ENCODE measurements at places on chromosomes 6 and 20.

GRCh38 chr20:49480236-49480635 lies 2.2 kb downstream of the KCNB1 start:
- no peak for DNase-seq

- no peak for DNase-seq
Measured at GRCh38 chr20:51511861-51512619, 30.5 kb downstream of the NFATC2 start.

GRCh38 chr6:11094411-11094851 lies 797 bp downstream of the SMIM13 start:
- peak; percentile 36 for DNase-seq

DNA sequence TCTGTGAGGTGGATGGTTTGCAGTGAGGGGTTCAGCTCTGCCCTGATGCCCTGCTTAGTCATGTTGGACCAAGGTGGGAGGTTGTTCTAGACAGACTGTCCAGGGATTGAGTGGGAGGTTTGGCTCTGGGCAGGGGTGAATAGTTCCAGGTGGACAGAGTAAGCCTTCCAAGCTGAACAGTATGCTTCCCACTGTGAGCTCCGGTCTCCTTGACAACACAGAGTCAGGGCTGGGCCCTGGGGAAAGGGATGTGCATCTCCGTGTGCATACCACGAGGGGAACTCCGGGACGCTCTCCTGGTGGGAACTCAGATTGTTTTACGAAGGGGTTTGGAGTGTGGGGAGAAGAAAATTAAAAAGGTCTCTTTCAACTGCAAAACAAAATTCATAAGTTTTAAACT lies 174.7 kb downstream of the DHX35 start:
- DNase-seq = no peak

DNA sequence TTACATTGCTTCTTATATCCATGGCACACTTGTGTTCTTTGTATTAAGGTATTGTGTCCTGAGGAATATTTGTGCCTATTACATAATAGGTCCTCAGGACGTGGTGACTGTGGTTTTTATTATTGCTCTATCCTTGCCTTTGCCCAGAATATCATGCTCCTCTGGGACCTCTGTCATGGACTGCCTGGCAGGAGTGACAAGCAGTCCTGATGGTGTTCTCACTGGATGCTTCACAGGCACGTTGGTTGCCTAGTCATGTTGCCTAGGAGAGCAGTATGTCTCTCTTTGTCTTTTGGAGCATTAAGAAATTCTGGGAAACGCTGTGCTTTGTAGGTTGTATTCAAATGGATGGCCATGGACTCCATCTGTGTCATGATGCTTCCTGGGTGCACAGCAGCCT lies 24.7 kb upstream of the MROH8 start:
- DNase-seq = no peak
